ENCODE measurements at places on chromosomes 7 and 10. TPM values are rescaled to one million over a fixed set of nuclear protein-coding genes. Genes with fewer than 3 reads are reported as not detected.

GRCh38 chr7:20331910-20332813 lies 1.5 kb downstream of the ITGB8 start:
- DNase-seq, result no peak

Gene SEC31B
- total RNA-seq, result 42.9 TPM

DNA sequence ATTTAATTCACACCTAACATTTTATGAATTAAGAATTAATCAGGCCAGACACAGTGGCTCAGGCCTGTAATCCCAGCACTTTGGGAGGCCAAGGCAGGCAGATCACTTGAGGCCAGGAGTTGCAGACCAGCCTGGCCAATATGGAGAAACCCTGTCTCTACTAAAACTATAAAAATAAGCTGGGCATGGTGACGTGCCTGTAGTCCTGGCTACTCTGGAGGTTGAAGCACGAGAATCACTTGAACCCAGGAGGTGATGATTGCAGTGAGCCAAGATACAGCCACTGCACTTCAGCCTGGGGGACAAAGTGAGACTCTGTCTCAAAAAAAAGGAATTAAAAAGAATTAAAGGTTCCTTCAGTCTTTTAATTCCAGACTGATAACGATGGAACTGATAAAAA lies 11.1 kb downstream of the LARP4B start:
- DNase-seq, result no peak

DNA sequence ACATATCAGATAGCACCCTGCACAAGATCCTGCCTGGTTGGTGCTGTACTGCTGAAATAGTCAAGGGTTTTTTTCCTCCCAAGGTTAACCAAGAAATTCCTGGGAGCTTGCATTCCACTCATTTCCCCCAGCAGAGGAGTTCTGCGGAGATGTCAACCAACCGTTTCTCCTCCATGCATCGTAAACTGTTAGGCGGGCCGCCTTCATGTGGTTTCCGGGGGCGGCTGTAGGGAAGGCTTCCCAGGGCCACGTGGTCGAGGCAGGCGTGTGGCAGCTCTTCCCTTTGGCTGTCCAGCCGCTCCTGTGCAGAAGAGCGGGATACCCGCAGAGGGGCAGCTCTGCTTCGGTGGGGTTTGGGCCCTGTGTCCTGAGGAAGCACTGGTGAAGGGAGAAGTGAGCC lies 113.7 kb downstream of the RGS10 start:
- no peak for DNase-seq

DNA sequence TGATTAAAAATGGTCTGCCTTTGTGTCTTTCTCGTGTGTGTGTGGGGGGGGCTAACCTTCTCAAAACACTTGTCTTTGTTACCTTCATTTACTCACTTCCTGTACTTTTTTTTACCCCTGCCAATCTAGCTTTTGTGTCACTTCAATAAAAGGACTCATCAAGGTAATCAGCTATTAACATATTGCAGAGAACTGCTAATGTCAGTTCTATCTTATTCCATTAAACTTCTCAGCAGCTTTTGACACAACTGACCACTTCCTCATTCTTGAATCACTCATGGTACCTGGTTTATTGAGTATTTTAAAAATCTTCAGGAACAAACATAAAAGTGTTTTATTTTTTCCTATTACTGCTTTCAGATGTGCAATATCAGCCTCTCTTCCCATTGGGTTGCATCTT lies 59.8 kb downstream of the SLC25A40 start:
- DNase-seq, result no peak

- DNase-seq, result no peak
These were observed 121.2 kb upstream of the FOXP2 start for GRCh38 chr7:114293289-114294012.

Gene NRG3
- not detected for total RNA-seq

DNA sequence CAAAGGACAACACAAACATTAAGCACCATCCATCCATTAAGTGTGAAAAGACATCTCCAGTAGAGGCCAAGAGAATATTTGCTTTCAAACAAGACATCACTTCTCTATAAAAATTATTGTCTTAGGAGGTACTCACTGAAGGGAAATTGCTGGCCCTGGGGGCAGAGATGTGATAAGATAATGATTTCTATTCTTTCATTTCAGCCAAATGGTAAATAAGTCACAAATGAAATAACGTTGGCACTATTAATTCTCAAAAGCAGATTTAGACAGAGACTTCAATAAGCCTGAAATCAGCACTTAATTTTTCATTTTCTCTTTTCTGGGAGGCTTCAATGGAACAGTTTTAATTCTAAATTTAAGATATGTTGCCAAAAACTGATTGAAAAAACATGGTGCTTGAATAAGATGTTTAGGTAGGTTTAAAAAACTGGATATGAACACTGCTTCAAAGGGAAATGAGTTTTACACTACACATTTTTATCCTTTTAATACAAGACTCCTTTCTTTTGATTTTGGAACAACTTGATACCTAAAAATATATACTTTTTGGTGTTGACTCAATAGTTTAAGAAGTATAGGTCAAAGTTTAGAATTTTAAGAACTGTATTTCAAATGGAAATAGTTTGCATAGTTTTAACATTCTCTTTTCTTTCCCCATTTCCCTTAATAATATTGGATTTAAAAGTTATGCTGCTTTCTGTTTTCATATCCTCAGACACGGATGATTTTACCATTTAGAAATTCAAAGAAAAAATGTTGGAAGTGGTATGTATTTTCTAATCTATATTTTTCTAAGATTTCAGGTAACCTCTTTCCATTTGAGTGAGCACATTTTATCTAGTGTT lies 204.0 kb downstream of the AHR start:
- DNase-seq, result no peak

DNA sequence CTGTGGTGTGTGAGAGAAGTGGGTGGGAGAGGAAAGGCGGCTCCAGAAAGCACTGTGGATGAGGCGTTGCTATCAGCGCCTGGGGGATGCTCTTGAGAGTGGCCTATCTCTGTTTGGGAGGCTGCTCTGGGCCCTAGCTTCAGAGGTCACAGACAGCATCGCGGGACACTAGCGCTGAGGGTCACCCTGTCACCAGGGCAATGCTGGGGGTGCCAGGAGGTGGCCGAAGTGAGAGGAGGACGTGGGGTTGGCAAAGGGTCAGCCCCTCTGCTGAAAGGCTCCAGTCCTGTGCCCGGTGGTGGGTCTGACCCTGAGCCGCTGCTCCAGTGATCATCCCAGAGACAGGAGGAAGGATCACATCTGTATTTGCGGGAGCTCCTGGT lies 3.0 kb upstream of the TACR2 start:
- DNase-seq, result no peak

All from activated CD8-positive, alpha-beta memory T cell treated with anti-CD3 and anti-CD28 coated beads, Interleukin-2, amount 10 ng/mL, durations not matched to agents 7 days and 5 days (primary cell).